ENCODE measurements at places on chromosomes 6 and 20. TPM values are rescaled to one million over a fixed set of nuclear protein-coding genes. Genes with fewer than 3 reads are reported as not detected.

MUC21 gene
- 1.7 TPM for total RNA-seq

DNA sequence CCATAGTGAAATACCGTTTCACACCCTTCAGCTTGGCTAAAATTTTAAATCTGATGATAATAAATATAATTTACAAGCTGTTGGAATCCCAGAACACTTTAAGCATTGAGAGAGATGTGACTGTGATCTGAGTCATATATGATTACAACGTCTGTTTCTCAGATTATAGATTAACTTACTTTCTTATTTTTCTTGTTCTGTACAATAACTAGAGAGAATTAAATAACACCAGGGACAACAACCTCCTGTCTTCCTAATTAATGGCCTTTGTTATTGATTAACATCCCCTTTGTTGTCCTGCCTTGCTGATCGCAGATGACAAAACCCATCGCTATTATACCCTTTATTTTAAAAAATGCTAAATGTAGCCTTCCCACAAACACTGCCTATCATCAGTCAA is 87.8 kb upstream of the EZR start:
- DNase-seq, result no peak

DNA sequence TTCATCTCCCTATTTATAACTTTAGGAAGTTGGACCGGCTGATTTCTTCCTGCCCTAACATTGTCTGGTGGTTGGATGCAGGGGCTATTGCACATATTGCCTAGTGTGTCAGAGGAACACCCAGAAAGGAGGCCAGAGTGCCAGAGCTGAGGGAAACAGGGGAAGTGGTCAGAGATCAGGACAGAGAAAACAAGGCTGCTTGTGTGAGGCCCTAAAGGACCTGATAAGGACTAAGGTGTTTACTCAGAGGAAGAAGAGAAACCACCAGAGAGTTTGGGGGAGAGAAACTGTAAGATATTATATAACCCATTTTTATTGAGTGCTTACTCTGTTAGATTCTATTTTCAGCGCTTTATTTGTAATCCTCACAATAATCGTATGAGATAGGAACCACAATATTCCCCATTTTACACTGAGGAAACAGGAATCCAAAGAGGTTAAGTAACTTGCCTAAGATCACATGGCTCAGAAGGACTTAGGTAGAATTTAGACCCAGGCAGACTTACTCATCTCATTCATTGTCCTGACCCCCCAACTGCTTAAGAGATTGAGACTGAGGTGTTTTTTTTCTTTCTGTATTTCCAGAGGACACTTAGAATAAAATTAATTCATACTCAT is 54.0 kb upstream of the REV3L start:
- peak; percentile 50 for DNase-seq

GRCh38 chr6:44255871-44256774 is 1.2 kb downstream of the SLC35B2 start:
- DNase-seq, result peak; percentile 48

DNA sequence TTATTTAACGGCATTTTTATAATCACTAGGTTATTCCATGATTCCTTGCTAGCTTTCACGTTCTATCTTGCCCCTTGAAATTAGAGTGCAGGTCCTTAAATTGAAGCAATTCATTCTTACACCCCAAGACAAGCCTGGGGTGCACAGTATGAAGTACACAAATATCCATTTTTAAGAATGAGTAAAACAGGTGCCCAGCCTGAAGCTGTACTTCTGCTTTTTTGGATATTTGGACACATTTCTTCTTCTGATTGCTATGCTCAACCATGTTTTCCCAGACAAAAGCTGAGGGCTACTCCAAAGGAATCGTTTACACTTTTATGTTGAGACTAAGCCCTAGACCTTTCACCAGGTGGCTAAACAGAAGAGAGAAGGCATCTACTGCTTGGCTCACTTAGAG is 7.9 kb upstream of the TAGAP start:
- no peak for DNase-seq

DNA sequence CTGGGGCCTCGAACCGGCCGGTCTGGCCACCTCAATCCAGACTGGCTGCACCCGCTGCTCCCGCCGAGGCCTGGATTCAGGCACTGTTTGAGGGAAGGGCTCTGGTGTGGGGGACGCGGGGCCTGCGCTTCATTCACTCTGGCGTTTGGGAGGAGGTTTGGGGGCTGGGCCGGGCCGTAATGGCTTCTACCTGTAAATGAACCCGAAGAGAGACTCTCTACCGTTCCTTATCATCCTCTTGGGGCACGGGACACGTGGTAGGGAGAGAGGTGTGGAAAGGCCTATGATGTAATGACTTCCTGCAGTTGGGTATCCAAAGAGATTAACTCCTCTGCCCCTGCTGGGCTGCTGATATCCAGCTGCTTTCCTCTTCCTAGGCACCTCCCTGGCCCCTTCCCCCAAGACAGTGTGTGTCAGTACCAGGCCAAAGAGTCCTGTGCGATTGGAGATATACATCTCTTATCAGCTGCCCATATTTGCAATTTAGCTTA is 1.8 kb downstream of the FOXO3 start:
- DNase-seq, result peak; percentile 90

FHL5 gene
- total RNA-seq, result 21.6 TPM
